ENCODE measurements at places on chromosomes 6 and 20.

- no peak for DNase-seq
Observed at GRCh38 chr6:75421316-75422023, 72.1 kb downstream of the FILIP1 start.

- DNase-seq = no peak
Observed at GRCh38 chr20:62048821-62049291, 16.8 kb downstream of the TAF4 start.

DNA sequence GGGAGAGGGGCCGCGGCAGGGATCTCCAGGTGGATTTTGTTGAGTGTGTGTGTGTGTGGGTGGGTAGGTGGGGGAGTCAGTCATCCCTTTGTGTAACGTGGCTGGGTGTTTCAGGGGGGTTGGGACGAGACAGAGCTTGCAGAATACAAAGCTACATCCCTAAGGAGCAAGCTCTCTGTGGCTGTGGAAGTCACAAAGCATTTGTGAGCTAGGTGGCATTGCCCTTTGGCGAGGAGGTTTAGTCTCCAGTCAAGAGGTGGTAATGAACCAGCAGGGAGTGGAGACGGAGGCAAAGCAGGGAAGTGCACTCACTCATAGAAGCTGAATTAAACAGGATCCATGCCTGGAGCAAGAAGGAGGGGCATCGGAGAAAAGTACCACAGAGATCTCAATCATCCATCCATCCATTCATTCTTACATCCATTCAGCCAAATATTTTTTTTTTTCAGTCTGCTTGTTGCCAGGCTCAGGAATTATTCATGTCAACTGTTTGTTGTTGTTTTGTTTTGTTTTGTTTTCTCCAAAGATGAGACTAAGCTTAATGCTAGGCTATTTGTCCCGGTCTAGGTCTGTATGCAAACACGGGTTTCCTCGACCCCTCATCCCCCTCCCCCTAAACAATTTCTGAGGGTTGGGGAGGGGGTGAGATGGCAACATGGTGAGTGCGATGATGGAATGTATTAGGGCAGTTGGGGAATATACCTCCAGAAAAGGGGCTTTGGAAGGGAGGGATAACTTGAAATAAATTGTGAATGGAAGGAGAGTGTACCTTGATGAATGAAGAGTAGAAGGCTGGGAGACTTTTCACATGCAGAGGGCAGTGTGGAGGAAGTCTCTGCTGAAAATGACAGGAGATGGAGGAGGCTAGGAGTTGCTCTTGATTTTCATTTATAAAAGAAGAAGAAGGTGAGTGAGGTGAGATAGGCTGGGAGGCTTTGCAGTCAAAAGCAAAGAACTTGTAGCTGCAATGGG is 1.0 kb downstream of the HCRTR2 start:
- no peak for DNase-seq

DNA sequence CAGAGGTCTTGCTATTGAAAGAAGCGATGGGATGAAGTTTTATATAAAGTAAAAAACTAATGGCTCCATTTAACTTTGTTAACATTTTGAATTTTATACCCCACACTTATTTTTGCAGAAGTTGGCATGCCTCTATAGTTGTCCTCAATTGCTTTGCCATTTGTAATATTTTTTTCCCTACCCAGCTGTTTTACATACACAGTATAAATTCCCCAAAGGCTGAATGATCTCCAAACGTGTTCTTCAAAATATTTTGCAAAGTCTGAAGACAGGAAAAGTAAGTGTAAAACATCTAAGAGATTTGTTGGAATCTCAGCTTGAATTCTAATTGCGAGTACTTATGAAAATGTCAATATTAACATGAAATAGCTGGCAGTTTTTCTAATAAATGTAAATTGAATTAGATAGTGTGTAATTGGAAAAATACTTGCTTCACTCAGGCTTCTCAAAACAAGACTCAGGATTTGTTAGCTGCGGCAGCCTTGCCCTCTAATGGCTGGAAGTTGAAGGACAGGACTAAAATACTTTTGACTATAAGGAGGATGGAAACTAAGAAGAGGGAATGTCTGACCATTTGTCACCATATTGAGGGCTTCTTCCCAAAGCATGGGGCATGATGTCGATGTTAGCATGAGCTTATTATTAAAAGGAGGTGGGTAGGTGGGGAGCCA is 226.8 kb downstream of the UST start:
- DNase-seq = no peak

DNA sequence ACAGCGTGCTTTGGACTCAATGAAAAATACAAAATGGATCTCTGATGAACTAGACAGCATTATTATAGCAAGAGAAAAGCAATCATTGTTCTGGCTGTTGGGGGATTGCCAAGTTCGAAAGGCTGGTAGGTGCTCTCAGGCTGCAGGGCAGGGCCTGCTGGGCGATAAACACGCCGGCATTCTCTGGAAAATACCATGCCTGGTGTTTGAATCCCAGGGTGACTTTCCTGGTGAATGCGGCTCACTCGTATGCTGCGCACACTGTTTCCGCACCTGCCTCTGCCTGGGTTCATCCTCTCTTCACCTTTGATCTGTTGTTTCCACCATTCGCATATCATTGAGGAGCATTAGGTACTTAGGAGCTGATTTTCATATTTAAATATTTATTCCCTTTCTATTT is 37.4 kb downstream of the GCNT2 start:
- no peak for DNase-seq

- DNase-seq = no peak
Observed at GRCh38 chr6:72857791-72858585, 236.1 kb downstream of the KCNQ5 start.

GRCh38 chr6:87539554-87539953 is 50.2 kb downstream of the RARS2 start:
- DNase-seq = no peak

- DNase-seq = no peak
Observed at GRCh38 chr20:18971574-18971973, 158.0 kb downstream of the SCP2D1 start.

GRCh38 chr20:33894798-33895197 is 83.7 kb downstream of the CHMP4B start:
- DNase-seq = no peak

DNA sequence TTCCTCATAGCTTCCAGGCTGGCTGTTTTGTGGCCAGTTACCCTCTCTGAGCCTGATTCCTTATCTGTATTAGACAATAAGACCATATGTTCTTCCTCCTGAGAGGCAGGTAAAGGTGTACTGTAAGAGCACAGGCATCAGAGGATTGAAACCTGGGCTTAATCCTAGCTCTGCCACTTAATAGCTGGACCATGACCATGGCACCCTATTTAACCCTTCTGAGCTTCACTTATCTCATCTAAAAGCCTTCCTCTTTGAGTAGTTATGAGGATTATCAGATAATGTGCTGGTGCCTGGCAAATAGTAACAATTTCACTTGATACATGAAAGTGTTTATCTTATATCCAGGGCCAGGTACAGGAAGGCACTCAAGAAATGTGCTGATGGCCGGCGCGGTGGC is 34.9 kb downstream of the BCL2L1 start:
- no peak for DNase-seq

DNA sequence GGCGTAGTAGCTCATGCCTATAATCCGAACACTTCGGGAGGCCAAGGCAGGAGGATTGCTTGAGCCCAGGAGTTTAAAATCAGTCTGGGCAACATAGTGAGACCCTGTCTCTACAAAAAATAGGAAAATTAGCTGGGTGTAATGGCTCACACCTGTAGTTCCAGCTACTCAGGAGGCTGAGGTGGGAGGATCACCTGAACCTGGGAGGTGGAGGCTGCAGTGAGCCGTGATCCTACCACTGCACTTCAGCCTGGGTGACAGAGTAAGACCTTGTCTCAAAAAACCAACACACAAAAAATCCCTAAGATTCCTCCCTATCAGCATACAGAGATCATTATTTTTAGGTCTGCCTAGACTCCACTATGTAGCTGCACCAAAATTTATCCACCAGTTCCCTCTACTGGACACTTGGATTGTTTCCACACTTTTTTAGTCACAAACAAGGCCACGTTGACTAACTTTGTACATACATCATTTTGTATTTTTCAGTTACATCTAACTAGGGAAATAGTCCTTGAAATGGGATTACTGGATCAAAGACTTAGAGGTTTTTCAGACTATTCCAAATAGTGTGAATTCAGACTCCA is 3.6 kb upstream of the PHF1 start:
- DNase-seq = no peak

DNA sequence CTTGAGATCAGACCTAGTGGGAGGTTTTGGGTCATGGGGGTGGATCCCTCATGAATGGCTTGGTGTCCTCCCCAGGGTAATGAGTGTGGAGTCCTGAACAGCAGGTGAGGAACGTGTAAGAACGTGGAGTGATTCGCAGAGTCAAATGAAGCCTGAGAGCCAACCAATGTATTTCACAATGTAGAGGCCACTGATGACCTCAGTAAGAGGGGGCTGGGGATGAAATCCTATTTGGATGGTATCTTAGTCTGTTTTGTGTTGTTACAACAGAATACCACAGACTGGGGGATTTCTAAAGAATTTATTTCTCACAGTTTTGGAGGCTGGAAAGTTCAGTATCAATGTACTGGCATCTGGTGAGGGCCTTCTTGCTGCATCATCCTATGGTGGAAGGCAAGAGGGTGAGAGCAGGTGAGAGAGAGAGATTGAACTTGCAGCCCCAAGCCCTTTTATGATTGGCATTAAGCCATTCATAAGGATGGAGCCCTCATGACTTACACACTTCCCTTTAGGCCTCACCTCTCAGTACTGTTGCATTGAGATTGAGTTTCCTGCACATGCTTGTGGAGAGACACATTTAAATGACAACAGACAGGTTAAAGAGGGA is 47.3 kb upstream of the HIVEP1 start:
- no peak for DNase-seq
